ENCODE measurements at places on chromosomes 2 and 18. TPM values are rescaled to one million over a fixed set of nuclear protein-coding genes. Genes with fewer than 3 reads are reported as not detected.

The SPEG gene
- 82.2 TPM for total RNA-seq

GRCh38 chr2:96315400-96316071 lies 9.6 kb upstream of the ITPRIPL1 start:
- DNase-seq = no peak

- DNase-seq = no peak
These were observed 144.9 kb downstream of the TNS1 start for GRCh38 chr2:217857624-217858506.

DNA sequence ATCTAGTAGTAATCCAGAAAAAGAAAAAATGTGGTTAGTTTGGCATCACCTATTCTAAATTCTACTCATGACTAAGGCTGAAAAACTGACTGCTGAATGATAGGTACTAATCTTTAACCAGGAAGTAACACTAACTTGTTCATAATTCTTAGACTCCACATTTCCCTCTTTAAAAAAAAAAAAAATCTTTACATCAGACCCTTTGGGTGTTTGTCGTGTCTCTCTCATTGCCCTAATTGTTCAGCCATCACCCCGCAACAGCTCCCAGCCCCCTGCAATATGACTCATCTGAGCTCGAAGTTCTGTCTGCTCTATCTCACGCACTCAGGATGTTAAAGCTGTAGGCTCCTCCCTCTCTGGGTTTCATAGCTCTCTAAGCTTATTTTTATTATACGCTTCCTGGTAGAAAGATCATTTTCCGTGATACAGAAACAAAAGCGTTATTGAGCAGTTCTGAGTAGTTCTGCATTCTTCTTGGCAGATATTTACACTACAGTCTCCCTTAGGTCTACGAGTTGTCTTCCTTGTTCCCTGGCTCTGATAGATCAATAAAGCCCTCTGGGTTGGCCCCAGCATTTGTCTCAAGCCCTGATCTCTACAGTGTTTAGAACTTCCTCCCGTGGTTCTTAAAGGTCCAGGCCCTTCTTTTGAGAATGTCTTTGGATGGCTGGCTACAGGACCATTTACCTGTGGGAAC lies 95.6 kb downstream of the TNFRSF11A start:
- no peak for DNase-seq

DNA sequence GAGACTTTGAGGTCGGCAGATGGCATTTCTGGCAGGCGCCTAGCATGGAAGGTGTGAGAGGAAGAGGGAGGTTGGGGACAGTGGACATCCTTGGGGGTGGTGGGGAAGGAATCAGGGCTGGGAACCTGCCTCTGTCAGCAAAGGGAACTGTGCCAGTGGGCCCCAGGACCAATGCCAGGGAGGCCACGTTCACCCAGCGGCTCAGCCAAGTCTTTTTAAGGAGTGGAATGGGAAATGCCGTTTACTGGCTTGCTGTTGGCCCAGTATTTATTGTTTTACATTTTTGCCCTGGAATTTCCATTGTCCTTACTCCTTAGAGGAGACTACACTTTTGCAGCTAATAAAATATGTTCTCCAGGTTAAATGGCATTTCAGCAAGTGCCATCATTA lies 135.2 kb downstream of the MCFD2 start:
- DNase-seq = no peak

DNA sequence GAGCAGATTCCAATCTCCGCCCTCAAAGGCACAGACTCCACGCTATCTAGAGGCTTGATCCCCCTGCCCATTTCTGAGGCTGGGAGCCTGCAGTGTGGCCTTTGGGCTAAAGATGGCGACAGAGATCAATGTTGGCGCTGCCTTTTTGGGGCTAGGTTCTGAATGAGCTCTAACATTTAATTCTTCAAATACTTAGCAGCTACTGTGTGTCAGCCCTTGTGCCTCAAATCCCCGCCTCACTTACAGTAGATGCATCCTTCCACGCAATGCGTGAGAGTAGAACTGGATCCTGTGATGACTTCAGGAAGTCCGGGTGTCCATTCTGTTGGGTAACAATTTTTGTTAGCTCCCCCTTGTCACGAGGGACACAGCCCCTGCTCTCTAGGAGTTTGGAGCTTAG lies 12.4 kb downstream of the IL1F10 start:
- DNase-seq = peak; percentile 58

- DNase-seq = peak; percentile 55
These were observed 1.6 kb downstream of the SNED1 start for GRCh38 chr2:240999873-241000541.

- DNase-seq = no peak
These were observed 15.8 kb downstream of the INPP5D start for GRCh38 chr2:233075966-233076339.

The SPC25 gene
- not detected for total RNA-seq

DNA sequence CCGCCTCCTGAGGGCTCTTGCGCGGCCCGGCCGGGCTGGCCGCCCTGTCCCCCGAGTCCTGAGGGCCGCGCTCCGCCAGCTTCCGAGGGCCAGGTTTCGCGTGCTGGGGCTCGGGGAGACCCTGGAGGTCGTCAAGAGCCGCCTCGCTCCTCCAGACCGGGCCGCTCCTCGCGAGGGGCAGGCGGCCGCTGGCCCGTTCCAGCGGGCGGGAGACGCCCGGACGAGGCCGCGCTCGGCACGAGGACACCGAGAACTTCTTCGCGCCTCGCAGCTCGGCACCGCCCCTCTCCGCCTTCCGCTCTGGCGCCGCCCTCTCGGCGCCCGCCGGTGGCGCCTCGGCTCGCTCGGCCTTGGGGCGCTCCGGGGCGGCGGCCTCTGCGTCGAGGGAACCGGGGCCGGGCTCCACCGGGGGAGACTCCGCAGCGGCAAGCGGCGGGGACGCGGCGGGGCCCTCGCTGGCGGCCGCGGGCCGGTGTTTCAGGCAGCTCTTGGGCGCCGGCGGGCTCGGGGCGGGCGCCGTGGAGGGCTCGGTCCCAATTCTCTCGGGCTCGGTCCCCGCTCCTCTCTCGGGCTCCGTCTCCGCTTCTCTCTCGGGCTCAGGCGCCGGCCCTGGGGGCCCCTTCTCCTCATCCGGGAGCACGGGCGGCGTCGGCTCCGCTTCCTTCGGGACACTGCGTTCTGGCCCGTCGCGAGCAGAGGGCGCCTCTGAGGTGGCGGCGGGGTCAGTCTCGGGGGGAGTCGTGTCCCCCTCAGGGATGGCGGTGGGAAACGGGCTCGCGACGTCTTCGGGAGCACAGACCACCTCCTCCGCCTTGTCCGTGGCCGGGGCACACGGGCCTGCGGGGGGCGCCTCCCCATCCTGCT lies 91.6 kb upstream of the MGAT4A start:
- DNase-seq = no peak

The CCL20 gene
- total RNA-seq = not detected

- DNase-seq = no peak
These were observed 246.9 kb upstream of the CYP26B1 start for GRCh38 chr2:72394541-72395070.

DNA sequence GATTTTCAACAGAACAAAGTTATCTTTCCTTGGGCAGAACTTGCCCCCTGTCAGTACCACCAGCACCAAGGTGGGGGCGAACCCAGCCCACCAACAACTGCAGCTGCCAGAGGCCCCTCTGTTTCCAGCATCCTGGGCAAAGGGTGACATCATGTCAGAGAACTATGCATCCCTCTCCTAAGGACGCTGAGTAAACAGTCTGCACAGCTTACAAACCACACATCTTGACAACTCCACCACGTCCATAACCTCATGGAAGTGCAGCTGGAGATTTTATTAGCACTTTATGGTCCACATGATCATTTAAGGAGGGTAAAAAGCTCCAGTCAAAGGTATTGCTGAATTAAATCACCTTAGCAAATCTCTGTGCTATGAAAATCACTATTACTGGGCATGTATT lies 40.4 kb downstream of the PIEZO2 start:
- no peak for DNase-seq

- no peak for DNase-seq
These were observed 833.1 kb upstream of the NXPH2 start for GRCh38 chr2:139613264-139613663.

DNA sequence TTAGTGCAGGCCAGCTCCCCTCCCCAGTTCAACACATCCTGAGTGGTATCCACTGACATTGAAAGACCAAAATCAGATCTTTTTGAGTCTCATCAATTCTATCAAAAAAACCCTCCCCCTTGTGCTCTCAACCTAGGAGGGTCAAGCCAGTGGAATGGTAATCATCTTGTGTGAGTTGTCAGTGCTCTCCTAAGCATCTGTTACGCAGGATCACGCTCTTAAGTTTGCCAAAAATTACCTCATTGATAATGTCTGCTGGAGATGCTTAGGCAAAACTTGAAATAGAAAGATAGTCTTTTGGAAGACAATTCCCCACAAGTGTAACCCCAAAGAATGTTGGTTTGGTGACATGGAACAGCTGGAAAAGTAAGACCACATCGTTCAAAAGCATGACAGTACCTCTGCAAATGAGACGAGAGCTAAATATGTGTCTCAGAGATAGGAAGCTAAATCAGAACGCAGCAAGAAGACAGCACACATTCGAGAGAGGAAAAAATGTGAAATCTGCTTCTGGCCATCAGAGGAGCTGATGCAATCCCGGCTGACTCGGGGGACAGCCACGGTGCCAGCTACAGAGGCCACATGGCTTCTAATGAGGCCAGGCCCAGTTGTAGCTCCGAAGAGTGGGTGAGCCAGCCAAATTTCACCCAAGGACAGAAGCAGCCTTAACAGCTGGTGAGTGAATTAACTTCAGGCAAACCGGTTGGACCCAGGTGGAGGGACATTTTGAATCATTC lies 753.9 kb downstream of the RNF144A start:
- peak; percentile 78 for DNase-seq

DNA sequence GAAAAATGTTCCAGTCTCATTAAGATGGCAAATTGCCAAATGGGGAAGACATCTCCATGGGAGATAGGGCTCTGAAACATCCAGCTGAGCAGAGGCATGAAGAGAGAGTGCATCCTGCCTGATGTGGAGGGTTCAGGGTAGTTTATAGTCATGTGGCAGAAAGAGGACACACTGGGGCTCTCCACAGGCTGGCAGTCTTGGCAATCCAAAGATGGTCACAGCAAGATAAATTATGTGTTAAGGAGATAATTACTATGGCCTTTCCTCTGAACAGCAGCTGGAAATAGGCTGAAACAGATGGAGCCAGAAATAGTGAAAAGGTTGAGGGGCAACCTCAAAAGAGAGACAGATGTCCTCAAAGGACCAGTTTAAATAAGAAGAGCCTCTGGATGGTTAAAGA lies 97.2 kb downstream of the DCC start:
- DNase-seq = no peak

DNA sequence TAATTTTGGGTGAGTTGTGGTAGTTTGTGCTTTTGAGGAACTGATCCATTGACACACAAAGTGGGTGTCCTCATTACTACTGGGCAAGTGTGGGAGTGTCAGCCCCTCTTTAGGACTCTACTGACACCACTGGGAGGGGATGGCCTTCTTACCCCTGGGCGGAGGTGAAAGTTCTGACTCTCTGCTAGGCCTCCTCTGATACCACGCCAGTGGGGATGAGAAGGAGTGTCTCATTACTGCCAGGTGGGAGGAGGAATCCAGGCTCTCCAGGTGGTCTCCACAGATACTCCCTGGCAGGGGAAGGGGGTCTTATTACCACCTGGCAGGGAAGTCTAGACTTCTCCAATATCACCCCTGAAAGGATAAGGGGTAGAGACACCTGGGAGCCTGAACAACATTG lies 9.1 kb downstream of the LCLAT1 start:
- DNase-seq = no peak

The SMIM21 gene
- total RNA-seq = not detected

- no peak for DNase-seq
These were observed 61.6 kb upstream of the CCBE1 start for GRCh38 chr18:59758837-59759236.

- no peak for DNase-seq
These were observed 50.9 kb downstream of the HS1BP3 start for GRCh38 chr2:20599861-20600461.

The SERPINB12 gene
- not detected for total RNA-seq

- no peak for DNase-seq
These were observed 200.4 kb downstream of the TSN start for GRCh38 chr2:121955872-121956271.

DNA sequence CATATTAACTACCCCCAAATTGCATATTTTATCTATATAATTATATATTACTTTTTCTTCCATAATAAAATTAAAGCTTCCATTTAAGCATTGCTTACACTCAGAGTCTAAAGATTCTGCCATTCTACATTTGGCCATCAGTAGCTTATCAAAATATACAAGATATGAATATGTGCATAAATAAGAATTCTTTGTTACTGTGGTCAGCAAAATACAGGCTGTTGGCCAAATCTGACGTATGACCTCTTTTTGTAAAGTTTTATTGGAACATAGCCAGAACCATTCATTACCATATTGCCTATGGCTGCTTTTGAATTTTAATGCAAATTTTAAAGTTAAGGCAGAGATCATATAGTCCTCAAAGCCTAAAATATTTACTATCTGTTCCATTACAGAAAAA lies 643.9 kb upstream of the VRK2 start:
- DNase-seq = no peak

DNA sequence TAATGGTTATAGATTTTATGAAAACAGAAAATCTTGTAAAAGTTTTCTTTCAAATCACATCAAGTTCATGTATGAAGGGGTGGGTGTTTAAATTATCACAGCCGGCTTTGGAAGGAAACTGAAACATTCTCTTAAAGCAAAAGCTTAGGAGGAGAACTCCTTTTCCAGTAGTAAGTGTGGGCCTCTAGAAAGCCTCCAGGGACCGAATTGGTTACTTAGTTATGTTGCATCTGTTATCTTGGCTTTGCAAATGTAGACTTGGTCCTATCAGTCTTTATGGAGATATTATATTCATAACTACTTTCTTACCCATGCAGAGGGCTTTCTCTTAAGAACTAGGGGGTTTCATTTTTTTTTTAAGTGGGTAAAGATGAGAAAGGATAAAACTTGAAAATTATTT lies 7.4 kb downstream of the NAB1 start:
- DNase-seq = no peak

DNA sequence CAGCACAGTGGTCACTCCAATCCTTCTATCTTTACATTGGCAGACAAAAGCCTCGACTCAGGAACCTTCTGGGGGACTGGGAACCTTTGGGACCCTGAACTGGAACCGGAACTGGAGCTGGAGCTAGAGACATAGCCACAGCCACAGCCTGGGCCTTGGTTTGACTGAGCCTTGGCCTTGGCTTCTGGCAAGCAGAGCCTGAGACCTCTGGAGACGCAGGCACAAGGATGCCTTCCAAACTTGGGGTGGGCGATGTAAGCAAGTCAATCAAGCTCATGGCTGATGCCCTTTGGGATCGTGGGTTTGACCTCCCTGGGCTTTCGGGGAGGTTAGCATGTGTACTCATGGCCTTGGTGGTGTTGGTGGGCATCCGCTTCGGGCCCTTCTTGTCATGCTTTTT lies 619.3 kb downstream of the MBD2 start:
- no peak for DNase-seq

DNA sequence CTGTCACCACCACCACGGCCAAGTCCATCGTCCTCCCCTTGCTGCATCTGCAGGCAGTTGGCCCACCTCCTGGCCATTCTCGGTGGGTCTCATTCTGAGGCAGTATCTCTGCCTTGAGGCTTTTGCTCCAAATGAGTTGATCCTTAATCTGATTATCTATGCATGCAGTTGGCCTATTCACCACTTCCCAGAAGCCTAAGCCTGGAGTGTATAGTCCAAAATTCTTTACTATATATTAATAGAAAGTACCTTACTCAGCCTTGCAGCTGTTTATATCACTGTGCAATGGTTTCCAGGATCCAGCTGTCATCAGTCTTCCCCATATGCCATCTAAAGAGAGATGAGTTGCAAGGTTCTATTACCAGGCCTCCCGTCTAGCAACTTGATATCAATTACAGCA lies 292.4 kb downstream of the SS18 start:
- no peak for DNase-seq

The SP140L gene
- 3.0 TPM for total RNA-seq
